ENCODE measurements at places on chromosomes 1 and 21. TPM values are rescaled to one million over a fixed set of nuclear protein-coding genes. Genes with fewer than 3 reads are reported as not detected.

GRCh38 chr1:53454019-53454418 is 5.2 kb upstream of the DMRTB1 start:
- no peak for DNase-seq

- DNase-seq = no peak
Observed at GRCh38 chr1:115982400-115982799, 6.1 kb downstream of the SLC22A15 start.

DNA sequence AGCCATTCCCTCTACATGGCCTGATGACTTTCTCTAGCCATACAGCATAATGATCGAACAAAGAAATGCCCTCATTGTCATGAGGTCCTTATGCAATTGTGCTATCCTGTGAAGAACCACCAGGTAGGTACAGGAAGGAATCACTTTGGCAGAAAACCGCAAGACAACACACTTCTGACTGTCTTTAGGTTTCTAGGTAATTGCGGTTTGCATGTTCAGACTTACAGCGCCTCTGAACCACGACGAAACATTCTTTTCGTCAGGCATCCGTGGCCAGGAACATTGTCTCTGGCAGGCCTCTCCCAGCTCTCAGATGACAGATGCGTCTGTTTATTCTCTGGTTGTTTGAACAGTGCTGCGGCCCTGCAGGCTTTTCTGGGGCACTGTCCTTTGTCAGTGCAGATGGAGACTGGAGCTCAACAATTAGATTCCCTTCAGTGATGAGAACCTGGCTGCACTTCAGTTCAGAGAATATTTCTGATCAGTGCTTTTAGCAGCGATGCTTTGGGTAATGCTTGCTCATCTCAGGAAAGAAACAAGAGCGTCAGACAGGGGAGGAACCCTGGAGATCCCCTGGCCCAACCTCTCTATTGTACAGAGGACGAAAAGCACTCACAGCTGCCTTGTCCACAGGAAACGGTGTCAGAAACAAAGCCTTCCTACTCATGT is 63.4 kb downstream of the B3GALT5 start:
- no peak for DNase-seq

Gene GJA4
- not detected for total RNA-seq

- no peak for DNase-seq
Observed at GRCh38 chr21:17440969-17441368, 71.9 kb upstream of the CXADR start.

Gene TTC3
- total RNA-seq = 147 TPM

Gene HAPLN2
- not detected for total RNA-seq
